NCI-H1048 (cell line): ENCODE measurements at places on chromosomes 5 and 9.

DNA sequence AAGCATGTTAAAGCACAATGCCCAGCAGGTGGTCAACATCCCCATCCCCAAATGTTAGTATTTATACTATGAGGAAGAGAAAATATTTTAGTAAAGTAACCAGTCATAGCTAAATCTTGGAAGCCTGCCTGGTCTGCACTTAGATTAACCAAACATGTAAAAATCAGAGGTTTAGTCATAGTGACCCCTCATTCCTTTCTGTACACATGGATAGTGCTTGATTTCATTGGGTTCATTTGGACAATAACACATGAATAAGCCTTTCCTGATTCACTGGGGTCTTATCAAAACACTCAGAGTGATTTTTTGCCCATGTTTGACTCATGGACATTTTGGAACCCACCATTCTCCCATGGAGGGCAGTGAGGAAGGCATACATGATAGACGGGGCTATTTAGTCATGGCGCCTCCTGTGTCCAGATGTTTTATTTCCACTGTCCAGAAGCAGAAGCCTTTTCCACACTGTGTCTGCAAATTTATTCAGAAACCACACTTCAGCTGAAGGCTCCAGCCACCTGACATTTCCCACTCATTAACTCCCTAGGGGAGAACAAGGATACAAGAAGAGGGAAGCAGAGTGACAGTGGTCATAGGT lies 32.5 kb downstream of the OR1J1 start:
- DNase-seq: no peak

DNA sequence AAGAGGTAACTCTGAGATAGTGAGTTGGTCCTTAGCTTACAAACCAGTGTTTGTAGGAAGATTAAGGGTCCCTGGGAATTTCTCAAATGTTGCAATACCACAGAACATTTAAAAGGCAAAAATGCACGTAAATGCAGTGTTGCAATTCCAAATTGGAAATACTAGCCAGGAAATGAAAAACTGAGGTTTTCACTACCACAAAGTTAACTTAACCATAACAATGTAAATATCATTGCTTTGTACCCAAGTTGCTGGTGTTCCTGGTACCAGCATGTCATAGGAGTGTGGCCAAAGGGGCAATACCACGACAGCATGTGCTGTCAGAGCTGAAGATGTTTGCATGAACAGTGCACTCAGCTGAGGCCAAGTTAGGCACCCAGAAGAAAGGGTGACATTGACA lies 382.9 kb downstream of the GLIS3 start:
- DNase-seq: no peak

GRCh38 chr9:29214690-29215253 lies 1641.5 kb upstream of the C9orf72 start:
- DNase-seq: no peak

GRCh38 chr9:2810420-2811075 lies 33.3 kb downstream of the PUM3 start:
- DNase-seq: no peak

DNA sequence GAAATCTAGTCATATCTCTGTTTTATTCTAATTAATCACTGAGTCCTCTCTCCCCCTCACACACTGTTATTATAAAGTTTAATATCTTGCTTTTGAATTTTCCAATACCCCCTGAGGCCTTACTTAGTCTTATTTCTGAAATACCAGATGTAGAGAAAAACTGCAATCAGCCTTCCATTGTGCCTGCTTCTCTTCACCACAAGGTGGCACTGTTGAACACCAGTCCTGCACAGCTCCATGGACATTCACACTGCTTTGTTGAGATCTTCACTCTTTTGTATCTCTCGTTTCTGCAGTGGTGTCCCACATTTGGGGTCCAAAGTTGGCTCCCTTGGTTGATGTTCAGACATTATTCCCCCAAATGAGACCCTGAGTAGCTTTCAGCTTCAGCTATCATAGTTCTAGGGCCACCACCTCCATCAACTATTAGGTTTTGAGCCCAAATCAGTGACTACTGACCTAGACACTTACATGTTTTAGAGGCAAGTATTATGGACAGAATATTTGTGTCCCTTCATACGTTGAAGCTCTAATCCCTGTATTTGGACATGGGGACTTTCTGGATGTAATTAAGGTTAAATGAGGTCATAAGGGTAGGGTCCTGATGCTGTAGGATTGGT lies 24.3 kb downstream of the BOD1 start:
- DNase-seq: no peak

DNA sequence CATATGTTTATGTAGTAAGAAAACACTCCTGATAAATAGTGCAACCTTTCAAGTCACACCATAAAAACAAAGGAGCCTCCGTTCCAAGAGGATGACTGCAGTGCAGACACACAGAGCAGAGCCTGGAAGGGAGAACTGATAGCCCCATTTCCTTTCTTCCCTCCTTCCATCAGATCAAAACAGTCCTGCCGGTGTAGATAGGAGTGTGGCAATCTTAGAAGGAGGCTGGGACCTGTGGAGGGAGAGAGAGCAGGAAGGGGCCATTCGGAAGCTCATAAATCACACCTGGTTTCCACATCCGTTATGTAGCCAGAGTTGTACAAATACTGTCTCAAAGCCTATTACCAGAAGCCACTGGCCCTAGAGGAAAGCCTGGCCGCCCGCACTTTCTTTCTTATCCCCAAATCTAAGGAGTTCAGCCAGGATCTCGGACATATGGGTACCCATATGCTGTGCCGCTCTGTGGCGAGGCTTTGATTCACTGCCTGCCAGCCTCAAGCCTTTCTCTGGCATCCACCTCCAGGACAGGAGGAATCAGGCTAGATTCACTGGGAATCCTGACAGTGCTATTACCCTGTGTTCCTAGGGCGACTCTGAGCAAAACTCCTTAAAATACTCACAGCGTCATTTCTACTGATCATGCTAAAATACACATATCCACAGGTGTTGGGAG lies 26.9 kb downstream of the DAP start:
- no peak for DNase-seq

DNA sequence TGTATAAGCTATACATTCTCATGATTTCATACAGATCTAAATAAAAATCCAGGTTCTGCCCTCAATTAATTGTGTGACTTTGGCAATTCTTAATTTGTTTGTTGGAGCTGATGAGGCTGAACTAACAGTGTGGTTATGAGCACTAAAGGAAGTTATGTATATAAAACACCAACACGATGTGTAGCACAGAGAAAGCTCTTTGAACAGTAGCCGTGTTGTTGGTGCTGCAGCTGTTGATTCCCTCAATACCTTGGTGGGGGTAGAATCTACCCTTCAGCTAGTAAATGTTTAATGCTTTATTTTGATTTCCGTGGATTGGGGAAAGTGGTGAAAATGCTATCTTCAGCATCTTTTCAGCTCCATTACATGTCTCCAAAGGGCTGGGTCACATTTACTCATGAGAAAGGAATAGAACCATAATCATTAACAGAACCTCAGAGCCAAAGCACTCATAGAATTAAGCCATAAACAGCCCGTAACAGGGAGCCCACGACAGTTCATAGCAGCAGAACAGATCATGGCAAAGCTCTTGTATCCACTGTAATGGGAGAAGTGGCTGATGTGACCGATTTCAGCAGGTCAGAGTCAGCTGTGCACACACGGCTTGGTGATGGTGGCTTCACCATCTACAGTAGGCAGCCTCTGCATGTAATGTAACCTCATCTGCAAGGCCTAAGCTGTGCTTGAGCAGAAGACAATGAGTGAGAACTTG lies 332.7 kb downstream of the DIRAS2 start:
- DNase-seq: no peak

DNA sequence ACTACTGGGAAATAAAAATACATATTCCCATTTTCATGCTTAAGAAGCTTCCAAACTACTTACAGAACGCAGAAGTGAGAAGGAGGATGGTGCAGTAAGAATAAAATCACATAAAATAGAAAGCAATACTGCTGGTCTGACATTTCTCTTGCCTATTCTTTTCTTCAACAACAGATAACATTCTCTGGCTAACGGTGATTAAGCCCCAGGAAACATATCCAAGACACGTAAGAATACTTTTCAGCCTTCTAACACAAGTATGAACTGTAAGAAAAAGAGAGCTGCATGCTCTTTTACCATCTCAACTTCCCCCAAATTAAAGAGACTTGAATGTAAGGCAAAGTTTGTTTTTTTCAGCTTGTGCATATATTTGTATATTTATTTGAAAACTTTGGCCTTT lies 156.1 kb upstream of the TARS1 start:
- no peak for DNase-seq

DNA sequence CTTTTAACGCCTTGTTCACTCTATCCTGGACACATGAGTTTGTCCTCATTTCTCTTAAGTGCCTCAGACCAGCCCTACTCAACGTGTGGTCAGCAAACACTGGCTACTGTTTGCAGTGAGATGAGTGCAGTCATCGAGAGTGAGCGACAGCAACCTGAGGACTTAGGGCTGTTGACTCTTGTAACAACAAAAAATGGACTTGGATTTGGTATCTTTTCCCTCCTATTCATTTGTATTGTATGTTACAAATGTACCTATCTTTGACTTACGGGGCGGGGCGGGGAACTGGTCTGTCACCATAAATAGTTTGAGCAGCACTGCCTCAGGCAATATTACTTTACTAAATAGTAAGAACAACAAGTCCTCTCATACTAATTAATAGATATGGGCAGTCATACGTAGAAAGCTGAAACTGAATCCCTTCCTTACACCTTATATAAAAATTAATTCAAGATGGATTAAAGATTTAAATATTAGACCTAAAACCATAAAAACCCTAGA lies 84.1 kb downstream of the TLE1 start:
- no peak for DNase-seq

DNA sequence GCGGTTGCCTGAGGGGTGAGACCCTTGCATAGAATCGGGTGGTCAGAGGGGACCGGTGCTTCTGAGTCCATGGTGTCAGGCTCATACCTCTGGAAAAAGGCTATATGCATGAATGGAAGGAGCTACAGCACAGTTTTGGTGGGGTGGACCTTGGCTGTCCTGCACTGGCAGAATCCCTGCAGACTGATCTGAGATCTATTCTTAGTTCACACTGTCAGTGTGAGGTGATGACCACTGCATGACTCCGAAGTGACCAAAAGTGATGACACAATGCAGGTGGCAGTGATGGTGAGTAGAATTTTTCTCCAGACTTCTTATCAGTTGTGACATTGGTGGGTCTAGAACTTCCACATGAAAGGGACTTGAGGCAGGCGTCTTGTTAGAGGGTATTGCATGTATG lies 105.2 kb upstream of the SLC28A3 start:
- no peak for DNase-seq

DNA sequence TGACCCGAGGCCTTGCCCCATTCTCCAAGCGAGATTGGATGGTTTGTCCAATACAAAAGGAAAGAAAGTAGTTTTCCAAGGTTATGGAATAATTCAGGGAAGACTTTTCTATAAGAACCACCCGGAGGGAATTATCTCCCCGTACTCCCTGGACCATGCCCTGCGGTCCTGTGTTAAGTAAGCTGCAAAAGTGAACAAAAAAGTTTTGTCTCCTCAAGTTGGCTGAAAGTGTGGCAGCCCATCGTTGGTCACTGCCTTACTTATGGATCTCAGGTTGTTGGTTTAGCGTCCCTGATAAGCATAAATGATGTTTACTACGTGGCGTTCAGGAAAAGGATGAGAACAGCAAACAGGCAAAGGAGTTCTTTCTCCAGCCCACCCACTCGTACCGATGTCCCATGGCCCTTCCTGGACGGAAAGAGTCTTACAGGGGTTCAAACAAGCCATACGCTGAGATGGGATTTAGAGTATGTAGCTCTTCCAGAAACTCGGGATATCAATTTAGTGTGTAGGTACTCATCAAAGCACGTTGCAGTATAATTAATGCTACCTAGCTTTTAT lies 413 bp upstream of the AUH start:
- no peak for DNase-seq

DNA sequence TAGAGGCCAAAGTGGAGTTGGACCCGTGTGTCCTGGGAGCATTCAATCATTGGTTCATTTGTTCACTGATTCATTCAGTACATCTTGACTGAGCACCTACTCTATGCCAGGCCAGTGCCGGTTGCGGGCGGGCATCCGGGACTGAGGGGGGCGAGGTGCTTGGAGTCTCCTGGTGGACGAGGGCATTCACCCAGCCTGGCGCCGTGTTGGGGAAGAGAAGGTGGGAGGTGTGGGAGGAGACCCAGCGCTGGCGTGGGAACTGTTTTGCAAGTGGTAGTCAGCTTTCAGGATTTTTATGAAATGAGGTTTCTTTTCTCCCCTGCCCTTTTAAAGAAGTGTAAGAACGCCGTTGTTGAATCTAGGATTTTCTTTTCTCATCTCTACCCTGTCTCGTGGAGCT lies 37.2 kb downstream of the NCS1 start:
- DNase-seq: no peak

GRCh38 chr5:37249815-37250164 lies 614 bp upstream of the CPLANE1 start:
- DNase-seq: no peak

DNA sequence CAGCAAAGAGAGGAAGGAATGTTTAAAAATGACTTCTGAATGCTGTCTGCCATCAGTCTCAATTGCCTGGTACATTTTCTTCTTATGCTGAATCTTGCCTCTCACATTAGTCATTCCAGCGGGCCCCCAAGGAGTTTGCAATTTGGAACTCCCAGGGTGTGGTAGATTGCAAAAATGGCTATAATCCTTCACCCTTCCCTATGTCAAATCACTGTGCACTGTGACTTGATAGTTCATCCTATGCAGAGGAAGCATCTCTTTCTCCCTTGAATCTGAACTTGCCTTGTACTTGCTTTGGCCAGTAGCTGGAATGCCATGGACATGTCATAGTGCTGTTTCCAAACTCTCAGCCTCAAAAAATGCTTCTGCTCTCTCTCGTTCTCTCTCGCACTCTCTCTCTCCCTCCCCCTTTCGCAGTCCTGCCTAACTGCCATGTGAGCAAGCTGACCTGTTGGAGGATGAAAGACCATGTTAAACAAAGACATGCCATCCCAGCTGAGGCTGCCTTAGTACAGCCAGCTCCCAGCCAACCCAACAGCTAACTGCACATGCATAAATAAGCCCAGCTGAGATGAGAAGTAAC lies 284.0 kb upstream of the TLE4 start:
- DNase-seq: no peak

DNA sequence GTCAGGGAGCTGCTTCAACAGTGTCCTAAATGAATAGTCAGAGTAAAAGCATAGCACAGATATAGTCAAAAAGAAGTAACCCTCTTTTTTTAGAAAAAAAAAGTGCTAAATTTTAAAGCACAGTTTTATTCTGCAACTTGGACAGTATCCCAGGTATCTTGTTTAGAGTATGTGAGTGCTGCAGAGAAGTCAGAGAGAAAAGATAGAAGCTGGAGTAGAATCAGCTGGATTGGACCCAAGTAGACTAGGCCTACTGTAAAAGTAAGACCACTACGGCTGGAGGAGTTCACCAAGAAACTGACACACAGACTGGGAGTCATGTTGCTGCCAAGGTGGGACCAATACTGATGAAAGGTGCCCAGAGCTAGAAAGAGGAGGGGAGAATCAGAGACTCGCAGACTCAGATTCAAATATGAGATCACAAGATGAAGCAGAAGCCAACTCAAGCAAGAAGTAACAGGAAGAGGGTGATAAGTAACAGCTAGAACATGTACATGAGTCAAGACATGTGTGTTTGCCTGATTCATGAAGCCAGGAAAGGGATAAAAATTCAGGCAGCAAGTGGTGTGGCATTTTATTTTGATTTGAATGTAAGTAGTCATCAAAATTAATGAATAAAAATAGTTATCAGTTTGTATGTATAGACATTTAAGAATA lies 25.6 kb upstream of the TUSC1 start:
- no peak for DNase-seq

GRCh38 chr5:16411741-16412455 lies 53.7 kb downstream of the ZNF622 start:
- no peak for DNase-seq
